ENCODE measurements at places on chromosomes 11 and 22.

- DNase-seq, result no peak
Observed at GRCh38 chr11:120908461-120909181, 115.3 kb upstream of the TBCEL start.

DNA sequence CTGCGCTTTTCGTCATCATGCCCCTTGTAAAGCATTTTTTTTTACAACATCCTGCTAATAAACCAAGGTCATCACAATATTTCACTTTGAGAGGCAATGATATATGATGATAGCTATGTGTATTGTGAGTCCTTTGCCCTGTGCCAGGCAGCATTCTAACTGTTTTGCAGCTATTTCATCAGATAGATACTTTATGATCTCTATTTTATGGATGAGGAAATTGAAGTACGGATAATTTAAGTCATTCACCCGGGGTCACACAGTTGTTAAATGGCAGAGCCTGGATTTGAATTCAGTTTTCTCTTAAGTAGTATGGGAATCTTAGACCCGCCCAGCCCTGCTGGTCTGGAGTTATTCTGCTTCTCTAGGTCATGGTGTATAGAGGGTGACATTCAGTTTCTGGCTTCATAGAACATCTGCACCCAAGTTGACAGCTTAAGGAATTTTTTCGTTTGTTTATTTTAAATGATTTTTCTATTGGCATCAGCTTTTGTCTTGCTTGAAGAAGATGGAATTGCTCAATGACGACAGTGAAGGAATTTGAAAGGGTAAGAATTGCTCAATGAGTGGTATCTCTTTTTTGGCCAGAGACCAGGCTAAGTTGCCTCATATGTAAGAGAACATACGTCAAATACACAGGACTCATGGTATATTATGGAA lies 926 bp downstream of the PRR5L start:
- DNase-seq, result no peak

GRCh38 chr11:122405547-122406341 lies 249.8 kb upstream of the UBASH3B start:
- no peak for DNase-seq

- DNase-seq, result no peak
Observed at GRCh38 chr11:11973361-11973800, 35.0 kb downstream of the DKK3 start.

Measured in naive thymus-derived CD8-positive, alpha-beta T cell (primary cell).